ENCODE measurements at places on chromosomes 4 and X.

DNA sequence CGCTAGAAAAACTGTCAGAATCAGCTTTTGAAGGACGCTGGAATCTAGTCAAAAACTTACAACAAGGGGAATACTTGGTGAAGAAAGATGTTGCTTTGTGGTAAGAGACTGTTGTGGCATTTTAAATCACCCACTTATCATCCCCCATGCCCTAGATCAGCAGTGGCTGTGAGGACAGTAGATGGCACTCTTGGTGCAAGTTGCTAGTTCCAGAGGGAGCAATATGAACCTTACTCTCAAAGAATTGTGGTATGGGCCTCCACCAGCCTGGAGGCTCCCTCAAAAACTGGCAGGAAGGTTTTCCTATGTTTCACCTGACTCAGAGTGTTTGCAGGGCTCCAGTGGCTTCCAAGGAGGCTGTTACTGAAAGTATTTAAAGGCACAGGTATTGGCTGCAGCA, 37.7 kb upstream of the SLC16A2 start:
- peak; percentile 0 for DNase-seq

- no peak for DNase-seq
These were observed 125.2 kb downstream of the STIM2 start for GRCh38 chr4:26985873-26986272.

GRCh38 chr4:121726642-121727268, 30.0 kb upstream of the ANXA5 start:
- no peak for DNase-seq

DNA sequence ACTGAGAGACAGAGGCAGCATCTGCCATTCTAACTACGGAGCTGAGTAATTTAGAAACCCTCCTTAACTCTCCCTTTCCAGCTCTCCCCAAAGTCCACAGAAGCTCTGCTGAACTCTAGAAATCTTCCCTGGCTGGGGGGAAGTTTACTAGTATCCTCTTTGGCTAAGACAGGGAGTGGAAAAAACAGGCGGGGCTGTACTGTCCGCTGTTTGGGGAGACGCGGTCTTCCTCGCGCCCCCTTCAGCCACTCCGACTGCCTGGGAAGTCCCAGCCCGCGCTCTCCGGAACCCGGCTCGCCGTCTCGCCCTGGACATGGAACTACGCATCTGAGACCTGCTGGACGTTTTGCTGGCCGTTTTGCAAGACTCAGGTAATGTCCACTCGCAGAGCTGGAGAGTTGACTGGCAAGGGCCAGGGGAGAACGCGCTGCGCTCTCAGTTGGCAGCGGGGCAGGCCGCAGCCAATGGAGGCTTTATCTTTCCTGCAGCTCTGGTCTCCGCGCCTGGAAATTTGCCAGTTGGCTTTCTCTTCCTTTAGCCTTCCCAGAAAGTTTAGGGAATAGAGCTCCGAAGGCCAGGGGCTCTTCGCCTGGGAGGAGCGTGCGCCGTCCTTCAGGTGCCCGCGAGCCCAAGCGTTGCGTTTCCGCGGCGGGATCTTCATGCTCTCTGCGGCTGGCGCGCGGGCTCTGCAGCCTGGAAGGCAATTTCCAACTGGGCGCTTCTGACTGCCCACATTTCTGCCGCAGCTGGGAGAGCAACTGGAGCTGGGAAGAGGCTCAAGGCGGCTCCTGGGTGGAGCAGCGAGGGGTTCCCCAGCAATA, 892 bp downstream of the IL1RAPL2 start:
- DNase-seq: no peak

DNA sequence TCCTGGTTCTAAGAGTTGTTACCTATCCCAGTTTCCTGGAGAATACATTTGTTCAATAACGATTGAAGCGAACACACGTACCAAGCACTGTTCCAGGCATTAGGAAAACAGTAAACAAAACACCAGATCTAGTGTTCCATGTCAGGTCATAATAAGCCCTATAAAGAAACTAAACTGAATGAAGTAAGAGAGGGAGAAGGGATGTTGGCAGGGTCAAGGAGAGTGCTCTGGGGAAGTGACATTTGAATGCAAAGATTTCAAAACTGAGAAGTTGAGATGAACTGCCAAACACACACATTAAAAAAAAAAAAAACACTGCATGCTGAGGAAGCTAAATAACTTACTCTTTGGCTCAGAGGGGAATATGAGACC, 14.4 kb upstream of the ENAM start:
- DNase-seq: no peak

GRCh38 chr4:6489927-6490326, 17.5 kb upstream of the PPP2R2C start:
- DNase-seq: no peak

- no peak for DNase-seq
These were observed 98.6 kb upstream of the LANCL3 start for GRCh38 chrX:37472836-37473235.

GRCh38 chr4:71692963-71693362, 90.9 kb downstream of the GC start:
- DNase-seq: no peak

DNA sequence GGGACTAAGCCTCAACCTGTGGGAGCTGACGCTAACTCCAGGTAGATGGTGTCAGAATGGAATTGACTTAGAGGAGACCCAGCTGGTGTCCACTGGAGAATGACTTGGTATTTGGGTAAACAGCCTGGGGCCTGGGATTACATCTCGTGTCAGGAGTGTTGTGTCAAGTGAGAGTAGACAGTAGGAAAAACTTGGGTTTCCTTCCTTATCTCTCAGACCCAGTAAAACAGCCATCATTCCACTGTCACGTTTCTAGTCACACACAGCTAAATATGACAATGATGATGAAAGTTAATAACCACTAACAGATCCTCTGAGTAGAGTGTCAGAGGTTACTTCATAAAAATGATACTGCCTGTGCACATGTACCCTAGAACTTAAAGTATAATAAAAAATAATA, 13.8 kb downstream of the ZNF674 start:
- DNase-seq: no peak

DNA sequence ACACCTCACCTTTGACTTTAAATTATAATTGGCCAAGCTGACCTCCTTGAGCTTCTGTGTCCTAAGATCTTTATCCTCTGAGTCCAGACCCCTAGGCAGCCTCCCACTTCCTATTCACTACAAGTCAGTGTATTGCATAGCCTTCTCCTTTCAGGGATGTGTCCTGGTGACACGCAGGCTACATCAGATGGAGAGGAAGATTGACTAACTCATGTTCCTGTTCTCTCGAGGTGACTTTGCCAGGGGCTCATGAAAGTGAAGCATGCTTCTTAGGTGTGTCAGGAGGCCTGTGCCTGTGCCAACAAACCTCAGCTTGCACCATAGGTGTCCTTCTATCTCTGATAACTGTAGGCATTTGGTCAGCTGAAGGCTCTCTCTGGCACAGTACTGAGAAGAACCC, 195.7 kb upstream of the HS3ST1 start:
- DNase-seq: no peak

- no peak for DNase-seq
These were observed 110.7 kb downstream of the TMEM47 start for GRCh38 chrX:34546366-34546765.

DNA sequence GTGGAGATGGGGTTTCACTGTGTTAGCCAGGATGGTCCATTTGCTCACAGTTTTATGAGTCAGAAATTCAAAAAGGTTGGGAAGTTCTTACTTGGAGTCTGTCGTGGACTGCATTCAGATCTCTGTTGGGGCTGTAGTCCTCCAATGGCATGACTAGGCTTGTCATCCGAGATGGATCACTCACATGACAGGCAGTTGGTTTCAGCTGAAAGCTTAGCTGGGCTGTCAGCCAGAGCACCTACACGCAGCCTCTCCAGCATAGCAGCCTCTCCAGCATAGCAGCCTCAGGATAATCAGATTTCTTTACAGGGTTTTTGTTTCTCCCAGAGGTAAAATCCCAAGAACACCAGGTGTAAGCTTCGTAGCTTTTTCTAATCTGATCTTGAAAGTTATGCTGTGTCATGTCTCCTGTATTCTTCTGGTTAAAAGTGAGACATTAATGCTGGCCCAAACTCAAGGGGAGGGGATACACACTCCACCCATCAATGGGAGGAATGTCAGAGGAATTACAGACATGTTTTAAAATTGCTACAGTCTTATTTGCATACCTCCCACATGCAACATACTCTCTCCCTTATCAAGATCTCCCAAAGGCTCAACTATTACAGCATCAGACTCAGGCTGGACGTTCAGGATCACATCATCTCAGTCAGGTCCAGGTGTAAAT, 31.6 kb upstream of the SOD3 start:
- DNase-seq: peak; percentile 57

- no peak for DNase-seq
These were observed 216.4 kb upstream of the RASGEF1B start for GRCh38 chr4:81688085-81688484.

GRCh38 chr4:10737337-10737736, 52.8 kb upstream of the CLNK start:
- DNase-seq: no peak

GRCh38 chr4:81562093-81562492, 90.4 kb upstream of the RASGEF1B start:
- no peak for DNase-seq

DNA sequence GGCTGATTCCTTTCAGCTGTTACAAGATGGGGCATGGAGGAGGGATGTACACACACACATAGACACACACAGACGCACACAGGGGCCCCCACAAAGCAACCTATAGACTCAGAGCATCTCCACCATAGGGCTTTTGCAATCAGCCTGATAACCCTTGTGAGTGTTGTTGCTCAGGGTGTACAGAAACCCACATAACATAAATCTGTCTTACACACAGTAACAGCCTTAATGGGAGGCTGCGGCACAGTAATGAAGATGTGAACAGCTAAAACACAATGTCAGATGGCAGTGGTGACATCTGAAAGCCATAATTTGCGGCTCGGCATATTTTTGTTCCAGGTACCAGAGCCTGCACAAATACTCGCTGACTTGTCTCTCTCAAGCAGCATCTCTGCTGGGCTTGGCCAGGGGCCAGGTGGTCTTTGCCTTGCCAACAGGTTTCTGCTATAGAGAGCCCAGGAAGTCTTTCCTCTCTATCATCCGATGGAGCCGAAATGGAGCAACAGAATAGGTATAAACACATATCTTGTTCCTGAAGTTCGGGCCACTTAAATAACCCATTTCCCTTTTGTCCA, 357.2 kb upstream of the GATB start:
- DNase-seq: no peak

DNA sequence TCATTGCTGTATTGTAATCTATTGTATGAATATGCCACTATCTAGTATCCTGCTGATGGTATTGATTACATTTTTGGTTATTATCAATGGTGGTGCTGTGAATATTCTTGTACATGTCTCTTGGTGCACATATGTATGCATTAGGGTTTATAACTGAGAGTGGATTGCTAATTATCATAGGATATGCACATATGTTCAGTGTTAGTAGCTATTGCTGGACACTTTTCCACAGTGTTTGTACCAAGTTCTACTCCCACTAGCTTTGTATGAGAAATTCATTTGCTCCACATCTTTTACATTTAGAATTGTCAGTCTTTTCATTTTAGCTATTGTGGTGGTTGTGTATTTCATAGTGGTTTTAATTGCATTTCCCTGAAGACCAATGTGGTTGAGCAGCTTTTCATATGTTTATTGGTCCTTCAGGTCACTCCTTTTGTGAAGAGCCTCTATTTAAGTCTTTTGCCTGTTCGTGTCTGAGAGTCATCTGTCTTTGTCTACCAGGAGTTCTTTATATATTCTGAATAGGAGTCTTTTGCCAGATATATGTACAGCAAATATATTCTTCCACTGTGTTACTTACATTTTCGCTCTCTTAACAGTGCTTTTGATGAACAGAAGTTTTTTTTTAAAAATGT, 87.1 kb downstream of the TBC1D19 start:
- no peak for DNase-seq

DNA sequence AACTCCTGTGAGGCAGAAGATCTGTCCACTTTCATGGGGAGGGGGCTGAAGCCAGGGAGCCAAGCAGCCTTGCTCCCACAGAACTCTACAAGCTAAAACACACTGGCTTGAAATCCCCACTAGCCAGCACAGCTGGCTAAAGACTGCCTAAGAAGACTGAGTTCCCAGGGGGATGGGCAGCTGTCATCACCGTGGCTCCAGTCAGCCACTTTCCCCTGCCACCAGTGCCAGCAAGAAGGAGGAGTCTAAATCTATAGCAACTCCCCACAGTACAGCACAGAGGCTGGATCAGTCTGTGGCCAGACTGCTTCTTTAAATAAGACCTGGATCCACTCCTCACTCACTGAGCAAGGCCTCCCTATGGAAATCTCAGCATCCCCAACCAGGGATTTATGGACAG, 308.6 kb downstream of the FAM47B start:
- no peak for DNase-seq

DNA sequence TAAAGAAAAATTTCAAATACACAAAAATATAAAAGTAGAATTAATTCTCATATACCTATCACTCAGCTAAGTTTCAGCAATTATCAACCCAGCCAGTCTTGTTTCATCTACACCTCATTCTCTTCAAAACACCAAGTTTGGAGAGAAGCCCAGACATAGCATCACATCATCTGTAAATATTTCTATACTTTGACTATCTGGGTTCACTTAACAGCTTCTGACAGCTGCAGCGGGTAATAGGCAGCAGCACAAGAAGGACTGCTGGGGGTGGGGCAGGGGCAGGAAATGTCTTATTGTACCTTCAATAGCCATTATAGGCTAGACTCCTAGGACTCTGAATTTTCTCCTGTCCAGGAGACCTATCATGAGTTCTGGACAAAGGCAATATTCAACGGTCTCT, 54.1 kb downstream of the PHF8 start:
- DNase-seq: no peak

DNA sequence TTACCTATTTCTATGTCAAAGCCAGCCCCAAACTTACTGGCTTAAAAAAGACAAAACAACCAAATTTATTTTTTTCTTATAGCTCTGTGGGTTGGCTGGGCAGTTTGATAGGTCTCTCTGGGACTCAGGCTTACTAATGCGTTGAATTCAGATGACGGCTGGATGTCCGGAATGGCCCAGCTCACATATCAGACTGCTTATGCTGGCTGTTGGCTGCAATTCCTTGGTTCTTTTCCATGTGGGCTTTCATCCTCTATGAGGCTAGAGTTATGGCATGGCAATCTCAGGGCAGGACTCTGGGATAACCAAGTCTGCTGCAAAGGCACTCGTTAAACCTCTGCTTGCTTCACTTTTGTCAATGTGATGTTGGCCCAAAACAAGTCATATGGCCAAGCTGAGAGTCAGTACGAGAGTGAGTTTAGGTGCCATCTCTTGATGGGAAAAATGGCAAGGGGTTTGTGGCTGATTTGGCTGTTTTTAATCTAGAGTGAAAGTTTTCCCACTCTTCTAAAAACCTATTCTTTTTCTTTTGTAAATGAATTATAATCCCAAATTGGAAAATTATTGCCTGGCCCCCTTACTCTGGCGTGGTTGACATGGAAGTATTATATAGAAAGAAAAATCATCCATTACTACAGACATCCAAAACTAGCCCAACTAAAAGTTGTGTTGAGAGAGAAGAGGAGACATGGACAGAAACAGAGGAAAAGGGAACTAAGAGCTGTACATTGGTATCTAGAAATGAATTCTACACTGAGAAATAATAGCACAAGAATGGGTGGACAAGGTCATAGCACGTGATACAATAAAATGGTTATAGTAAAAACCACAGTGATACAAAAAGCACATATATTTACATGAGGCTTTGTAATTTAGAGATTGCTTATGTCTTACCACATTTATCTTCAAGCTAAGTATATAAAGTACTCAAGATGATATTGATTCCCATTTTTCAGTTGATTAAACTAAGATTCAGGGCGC, 6.6 kb downstream of the PRIMPOL start:
- no peak for DNase-seq

Measured in NCI-H2171 (cell line).